Dorsolateral prefrontal cortex (tissue), 122 donors: ENCODE measurements at places on chromosomes 12 and 14.

DNA sequence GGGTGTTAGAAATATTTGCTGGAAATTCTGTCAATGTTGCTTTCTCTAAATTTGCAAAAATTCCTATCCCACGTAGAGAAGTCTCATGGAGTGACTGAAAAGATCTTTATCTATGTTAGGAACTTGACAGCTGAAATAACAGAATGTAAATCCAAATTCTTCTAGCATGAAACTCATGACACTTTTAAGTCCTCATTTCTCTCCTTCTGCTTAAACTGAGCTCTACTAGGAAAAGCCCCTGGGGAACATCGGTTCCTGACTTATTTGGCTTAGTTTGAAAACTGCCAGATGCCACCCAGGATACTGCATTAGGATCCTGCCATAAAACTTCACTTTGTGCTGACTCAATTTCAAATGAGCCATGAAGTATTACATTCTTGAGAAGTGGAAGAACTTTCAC lies 426.0 kb downstream of the GALC start:
- DNase-seq, result no peak

- no peak for DNase-seq
These were observed 58.0 kb downstream of the EEA1 start for GRCh38 chr12:92871116-92871515.

GRCh38 chr12:56040151-56040550 lies 1.6 kb upstream of the RPS26 start:
- DNase-seq, result no peak

GRCh38 chr12:52209321-52209720 lies 17.5 kb upstream of the KRT80 start:
- DNase-seq, result no peak

DNA sequence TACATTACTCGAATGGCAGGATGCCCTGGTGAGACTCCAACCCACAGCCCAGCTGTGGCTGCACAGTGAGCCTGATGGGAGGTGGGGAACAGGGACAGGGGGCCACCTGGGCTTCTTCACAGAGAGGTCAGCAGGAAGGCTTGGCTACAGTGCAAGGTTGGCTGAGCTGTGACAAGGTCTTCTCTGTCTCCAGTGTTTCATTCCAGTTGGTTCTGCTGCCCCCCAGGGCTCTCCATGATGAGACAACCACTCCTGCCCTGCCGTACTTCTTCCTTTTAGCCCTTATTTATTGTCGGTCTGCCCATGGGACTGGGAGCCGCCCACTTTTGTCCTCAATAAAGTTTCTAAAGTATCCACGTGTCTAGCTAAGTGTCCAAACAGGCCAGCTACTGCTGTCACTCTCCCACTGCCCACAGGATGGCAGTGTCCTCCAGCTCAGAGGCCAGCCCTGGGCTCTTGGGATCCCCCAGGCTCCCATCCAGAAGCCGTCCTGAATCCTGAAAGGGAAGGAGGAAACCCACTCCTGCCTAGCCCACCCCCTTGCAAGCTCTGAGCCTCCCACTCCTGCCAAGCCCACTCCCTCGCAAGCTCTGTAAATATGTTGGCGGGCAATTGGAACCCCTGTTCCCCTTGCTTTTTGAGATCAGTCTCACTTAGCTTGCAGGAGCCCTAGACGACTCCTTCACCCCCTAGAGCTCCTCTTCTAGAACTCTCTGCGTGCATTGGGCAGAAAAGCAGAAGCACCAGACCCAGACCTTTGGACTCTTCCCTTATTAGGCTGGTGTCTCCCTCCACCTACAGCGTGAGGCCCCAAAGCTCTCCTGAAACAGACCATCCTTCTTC lies 5.4 kb downstream of the C1QL4 start:
- peak; percentile 62 for DNase-seq

- no peak for DNase-seq
These were observed 144.2 kb downstream of the C12orf75 start for GRCh38 chr12:105474672-105475071.

DNA sequence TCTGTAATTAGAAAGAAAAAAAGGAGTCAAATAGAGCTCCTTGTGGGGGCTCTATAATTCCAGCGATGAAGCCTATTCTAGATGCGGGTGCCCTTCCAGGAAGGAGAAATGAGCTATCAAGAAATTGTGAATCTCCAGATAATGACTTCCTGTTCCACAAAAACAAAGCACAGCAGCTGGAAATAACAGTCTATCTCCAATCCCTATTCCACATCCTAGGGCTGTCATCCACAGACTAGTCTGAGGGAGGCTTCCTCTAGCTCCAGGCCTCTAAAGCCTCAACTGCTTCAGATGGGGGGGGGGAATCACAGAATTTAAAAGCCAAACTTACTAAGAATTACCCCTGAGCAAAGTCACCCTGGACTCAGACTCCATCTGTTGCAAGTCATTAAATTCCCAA lies 77.4 kb upstream of the GTF2A1 start:
- DNase-seq, result no peak

DNA sequence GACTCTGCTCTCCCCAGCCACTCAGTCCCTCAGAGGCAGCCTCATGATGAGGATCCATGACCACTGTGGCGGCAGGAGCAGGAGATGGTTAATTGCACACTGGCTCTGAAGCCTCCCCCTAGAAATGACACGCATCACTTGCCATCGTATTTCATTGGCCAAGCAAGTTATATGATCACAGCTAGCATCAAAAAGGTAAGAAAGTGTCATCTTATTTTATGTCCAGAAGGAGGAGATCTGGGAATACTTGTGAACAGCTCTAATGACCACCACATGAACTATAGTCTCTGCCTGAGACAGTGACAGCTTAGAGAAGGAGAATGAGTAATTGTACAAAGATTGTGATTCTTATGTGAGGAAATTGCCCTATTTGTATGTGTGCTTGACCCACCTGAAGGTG lies 363.4 kb downstream of the NUAK1 start:
- no peak for DNase-seq

DNA sequence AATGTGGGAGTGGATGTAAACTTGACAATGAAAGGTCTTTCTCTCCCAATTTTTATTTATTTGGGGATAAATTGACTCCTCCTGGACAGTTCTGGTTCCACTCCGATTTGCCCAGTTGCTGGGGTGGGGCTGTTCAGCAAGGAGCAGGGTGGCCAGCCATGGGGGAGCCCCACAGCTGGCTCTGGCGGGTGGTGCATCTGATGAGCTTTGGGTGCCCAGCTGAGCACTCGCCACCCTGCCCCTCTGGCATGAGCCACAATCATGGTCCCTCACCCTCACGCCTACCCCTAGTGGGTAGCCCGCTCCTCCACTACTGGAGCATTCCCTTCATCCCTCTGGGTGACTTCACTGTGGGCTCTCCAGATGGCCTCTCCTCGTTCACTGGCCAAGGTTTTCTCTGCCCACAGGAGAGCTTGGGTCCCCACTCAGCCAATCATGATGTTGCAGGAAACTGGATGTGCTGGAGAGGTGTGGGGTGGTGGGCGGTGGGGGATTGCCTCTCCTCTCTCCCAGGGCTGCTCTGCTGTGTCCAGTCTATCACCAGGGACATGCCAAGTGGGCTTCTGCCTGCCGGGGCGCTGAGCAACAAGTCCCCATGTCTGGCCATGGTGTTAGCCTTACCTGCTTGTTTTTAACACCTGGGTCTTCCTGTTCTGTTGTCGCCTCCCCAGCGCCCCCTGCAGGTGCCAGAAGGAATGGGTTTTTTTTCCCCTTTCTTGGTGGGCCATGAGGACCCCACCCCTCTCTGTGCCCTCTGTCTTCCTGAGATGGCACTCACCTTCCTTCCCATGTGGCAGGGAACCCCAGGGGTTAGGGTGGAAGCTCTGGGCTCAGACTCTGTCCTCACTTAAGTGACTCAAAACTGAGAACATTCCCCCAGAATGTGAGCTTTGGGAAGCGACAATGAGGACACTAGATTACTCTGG lies 3.4 kb downstream of the CYP46A1 start:
- no peak for DNase-seq

- no peak for DNase-seq
These were observed 146.1 kb upstream of the NOS1 start for GRCh38 chr12:117507548-117507947.

DNA sequence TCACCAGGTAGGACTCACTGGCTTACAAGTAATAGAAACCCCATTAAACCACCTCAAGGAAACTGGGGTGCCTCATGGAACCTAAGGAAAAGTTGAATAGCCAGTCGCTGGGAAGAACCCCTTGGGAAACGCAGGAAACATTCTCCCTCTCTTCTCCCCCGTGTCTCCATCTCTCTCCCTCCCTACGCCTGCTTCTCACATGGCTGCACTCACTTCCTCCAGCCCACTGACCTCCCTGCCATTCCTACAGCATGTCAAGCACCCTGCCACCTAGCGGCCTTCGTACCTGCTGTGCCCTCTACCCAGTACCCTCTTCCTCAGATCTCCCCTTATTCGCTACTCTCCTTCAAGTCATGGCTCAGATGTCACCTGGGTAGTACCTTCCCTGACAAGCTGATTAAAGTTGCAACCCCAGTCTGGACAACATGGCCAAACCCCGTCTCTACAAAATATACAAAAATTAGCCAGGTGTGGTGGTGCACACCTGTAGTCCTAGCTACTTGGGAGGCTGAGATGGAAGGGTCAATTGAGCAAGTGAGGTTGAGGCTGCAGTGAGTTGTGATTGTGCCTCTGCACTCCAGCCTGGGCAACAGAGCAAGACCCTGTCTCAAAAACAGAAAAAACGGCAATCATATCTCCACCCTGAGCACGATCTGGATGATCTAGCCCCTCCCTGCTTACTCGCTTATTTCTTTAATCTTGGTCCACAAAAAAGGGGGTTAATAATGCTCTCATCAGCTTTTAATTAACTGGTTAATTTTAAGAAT lies 6.4 kb upstream of the DTX1 start:
- no peak for DNase-seq
